GM12878 (cell line): ENCODE measurements at places on chromosomes 3 and 15. TPM values are rescaled to one million over a fixed set of nuclear protein-coding genes. Genes with fewer than 3 reads are reported as not detected.

PLSCR5 gene
- polyA plus RNA-seq: not detected in 2 replicates

SMAD6 gene
- not detected in 2 replicates for polyA plus RNA-seq

DNA sequence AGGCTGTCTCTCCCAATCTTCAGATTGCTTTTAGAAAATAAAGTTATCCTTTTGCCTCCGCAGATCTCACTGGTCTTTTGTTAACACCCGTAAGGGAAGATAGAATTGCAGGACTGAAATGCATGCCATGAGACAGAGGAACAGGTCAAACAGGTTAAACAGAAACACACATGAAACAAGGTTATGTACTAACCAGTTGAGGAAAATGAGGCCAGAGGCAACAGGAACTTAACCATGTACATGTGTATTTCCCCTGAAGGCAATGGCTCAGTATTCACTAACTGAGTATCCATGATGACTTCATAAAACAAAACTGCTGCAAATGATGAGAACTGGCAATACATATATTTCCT lies 169.1 kb upstream of the NSMCE3 start:
- DNase-seq: no peak

DNA sequence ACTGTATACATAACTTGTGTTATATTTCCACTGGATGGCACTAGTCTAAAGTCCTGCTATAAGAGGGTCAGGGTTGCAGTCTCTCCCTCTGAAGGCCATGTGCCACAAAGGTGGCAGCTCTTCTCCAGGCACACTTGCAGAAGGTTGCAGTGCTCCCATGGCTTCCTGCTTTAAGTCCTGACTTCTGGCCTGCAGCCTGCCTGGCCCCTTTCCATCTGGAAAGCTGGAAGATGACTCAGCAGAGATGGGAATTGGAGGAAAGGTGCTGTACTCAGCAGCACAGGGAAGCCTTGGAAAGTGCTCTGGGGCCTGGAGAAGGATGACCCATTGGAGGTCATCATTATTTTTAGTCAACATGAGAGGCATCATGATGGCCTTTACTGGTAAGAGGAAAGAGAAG lies 40.9 kb upstream of the MRPL3 start:
- no peak for DNase-seq

DNA sequence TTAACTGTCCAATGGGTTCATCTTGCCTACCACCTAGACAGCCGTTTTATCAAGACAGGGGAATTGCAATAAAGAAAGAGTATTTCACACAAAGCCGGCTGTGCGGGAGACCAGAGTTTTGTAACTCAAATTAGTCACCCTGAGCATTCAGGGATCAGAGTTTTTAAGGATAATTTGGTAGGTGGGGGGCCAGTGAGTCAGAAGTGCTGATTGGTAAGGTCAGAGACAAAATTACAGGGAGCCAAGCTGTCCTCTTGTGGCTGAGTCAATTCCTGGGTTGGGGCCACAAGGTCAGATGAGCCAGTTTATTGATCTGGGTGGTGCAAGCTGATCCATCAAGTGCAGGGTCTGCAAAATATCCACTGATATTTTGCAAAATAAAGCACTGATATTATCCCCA lies 29.9 kb upstream of the GPD1L start:
- DNase-seq: no peak

- DNase-seq: no peak
Observed at GRCh38 chr3:183816681-183817510, 8.5 kb downstream of the MAP6D1 start.

- DNase-seq: no peak
Observed at GRCh38 chr15:29747837-29748417, 74.3 kb downstream of the TJP1 start.

DNA sequence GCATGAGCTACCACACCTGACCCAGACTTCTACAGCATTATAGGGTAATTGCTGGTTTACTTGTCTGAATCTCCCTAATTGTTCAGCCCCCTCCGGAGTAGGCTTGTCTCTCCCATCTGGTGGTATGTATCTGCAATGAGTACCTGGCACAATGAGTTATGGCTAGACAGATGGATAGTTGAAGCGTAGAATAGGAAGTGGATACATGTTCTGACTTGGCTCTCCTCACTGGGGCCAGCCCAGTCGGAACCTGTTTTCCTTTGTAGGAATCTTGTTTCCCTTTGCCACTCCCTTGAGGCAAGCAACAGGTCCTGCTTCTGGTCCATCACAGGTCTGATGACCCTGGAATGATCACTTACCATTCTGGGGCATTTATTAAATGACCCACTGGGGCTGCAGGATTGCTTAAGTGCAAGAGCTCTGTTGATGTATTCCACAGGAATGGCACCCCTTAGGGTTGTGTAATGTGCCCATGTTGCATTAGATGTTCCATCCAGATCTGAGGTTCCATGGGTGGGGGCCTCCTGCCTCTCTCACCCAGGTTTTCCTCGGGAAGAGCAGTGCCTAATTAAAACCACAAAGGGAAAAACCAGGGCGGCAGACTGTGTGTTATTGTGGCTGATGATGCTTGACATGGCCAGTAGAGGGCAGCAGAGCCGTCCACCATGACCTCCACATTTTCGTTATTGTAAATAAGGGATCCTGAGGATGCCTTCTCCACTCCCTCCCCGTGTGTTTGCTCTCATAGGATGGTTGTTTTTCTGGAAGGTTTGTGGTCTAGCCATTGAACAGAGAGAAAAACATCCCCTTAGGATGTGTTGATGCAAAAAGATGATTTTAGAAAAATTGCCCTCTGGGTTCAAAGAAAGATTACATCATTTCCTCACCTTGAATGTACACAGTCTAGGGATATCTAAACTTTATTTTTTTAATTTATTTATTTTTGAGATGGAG lies 58.0 kb downstream of the CMTM8 start:
- no peak for DNase-seq

DNA sequence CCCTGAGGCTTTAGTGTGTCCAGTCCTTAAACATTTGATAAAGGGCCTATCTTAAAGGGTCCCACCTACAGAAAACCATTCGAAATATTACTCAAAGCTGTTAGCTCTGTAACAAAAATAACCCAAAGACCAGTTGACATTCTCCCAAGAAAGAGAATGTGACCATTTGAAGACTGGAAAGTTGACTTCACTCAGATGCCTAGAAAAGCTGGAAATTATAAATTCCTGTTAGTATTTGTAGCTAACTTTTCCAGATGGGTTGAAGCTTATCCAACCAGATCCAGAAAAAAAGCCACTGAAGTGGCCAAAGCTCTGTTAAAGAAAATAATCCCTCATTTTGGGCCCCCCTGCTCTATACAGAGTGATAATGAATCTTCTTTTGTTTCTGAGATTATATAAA lies 408.4 kb downstream of the PLOD2 start:
- no peak for DNase-seq

DNA sequence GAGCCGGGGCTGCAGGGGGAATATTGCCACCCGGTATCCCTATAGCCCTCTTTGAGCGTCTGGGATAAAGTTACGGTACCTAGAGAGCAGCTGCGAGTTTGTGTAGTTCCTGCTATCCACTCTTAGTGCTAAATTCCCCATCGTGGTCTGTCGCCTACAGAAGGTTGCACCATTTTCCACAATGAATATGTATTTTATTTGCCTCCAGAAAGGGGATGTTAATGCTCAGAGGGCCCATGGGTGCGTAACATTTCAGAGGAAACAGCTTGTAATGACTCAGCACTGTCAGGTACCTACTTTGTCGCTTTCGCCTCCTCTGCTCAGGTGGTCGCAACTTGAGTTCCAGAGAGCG lies 1.1 kb downstream of the SLCO3A1 start:
- no peak for DNase-seq
